ENCODE measurements at places on chromosomes 6 and 20.
A peak's percentile ranks its signal among the peaks of the same experiment; 100 is the strongest.

GRCh38 chr20:44765091-44765490 is 19.4 kb downstream of the KCNK15 start:
- DNase-seq: no peak

- DNase-seq: no peak
Measured at GRCh38 chr20:667351-668034, 8.1 kb downstream of the SCRT2 start.

GRCh38 chr20:30506100-30506499 is 751.4 kb upstream of the DEFB115 start:
- DNase-seq: no peak

DNA sequence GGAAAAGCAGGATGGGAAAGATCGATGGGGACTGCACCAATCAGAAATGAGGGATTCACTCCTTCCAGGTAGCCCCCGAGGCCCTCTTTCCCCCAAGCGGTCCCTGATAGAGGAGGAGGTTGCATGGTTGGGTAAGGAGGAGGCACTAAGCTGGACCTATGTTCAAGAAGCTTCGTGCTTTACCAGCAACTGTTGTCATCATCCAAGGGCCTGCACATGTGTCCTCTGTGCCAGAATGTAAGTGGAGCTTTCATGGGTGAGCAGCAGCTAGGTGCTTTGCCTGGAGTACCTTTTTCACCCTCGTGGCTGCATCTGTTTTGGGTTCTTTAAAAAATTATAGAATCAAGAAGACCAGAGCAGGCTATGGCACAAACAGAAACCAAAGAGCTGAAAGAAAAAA is 54.0 kb downstream of the GMPR start:
- no peak for DNase-seq

GRCh38 chr20:46551522-46552381 is 1.3 kb upstream of the OCSTAMP start:
- DNase-seq: no peak

DNA sequence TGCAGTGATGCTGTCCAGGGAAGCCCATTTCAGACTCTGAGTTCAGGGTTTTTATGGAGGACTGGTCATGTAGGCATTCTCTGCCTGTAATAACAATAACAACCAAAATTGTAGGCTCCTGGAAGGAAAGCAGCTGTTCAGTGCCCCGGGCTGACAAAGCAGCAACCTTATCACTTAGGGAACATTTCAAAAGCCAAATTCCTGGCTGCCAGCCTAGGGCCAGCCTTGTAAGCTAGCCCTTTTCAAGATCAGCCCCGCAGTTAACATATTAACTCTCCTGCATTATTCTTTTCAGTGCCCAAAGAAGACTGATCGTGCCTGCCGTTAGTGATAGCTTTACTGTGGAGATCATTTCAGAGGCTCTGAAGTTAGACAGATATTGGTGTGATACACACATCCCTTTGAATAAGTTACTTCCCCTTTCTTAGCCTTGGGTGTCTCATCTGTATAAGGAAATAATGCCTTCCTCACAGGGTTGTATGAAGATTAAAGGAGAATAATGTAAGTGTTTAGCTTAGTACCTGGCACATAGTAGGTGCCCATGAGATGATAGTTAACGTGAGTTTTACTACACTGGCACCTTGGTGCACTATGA is 44.1 kb downstream of the CTNNBL1 start:
- no peak for DNase-seq

DNA sequence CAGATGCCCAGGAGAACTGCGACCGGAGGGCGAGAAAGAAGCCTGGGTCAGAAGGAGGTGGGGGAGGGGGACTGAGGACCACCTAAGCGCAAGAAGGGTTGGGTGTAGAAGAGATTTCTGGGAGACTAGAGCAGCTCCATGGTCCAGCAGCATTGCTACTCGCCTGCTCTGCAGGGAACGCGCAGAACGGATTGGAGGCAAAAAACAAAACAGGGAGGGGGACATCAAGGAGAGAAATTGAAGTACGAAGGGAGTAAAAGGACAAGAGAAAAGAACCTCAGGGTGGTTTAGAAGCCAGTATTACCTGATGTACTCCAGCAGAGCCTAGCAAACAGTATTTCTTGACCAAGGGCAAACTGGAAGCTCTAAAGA is 537 bp upstream of the GABBR1 start:
- DNase-seq: no peak

- peak; percentile 47 for DNase-seq
Measured at GRCh38 chr20:23156170-23156841, 70.2 kb upstream of the CD93 start.

DNA sequence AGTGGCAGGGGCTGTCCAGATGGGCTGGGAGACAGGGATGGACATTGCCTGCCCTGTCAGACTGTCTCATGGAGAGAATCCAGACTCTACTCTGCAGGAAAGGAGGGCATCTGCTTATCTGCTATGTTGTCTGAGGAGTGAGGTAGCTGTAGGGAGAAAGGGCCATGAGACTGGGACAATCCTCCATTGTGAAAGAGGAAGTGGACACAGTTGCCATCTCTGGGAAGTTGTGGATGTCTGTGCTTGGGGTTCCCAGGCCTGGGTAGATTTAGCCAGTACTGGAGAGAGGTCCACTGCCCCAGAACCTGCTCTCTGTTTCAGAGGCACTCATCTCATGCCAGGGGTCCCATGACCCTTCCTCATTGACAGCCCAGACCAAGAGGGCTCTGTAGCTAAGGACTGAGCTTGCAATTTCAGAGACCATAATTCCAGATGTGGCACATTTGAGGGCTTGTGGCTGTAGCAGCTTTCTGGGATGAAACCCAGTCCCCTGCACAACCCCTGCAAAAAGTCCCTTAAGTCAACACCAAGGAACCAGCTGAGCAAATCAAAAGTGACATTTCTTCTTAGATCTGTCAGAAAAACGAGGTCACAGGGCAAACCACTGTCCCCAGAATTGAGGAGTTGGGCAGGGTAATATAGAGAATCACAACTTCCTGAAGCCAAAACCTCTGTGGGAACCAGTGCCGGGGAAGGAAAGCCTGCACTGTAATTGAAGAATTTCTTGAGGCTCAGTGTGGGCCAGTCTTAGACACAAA is 4.1 kb upstream of the SIRPG start:
- no peak for DNase-seq

DNA sequence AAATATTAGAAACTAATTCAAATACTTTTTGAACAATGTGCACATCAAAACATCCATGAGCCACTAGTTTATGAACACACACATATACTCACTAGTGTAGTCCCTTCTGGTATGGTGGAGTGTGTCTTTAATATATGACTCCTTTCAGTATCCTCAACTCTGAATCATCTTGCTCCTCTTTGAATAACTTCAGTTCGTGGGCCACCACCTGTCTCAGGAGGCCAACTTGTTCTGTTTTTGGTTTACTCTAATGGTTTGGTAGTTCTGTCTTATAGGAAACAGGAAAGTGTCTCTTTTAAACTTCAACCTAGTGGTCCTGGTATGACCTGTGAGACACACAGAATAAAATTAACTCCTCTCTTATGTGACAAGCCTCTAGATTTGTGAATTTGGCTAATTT is 55.6 kb downstream of the ZNF292 start:
- DNase-seq: no peak

DNA sequence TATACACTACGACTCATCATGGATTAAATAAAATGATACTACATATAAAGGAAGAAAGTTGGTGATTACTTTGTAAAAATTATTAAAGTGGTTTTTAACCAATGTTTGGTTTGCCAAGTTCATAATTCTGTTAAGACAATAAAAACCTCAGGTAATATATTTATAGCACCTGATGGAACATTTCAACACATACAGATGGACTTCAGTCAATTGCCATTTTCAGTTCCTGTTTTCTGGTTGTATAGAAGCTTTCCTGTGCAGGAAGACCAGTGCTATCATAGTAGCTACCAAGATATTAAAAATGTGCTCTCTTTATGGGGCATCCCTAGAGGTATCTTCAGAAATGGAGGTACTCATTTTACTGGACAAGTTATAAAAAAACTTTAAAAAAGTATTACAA is 1686.4 kb downstream of the GRIK2 start:
- DNase-seq: no peak

DNA sequence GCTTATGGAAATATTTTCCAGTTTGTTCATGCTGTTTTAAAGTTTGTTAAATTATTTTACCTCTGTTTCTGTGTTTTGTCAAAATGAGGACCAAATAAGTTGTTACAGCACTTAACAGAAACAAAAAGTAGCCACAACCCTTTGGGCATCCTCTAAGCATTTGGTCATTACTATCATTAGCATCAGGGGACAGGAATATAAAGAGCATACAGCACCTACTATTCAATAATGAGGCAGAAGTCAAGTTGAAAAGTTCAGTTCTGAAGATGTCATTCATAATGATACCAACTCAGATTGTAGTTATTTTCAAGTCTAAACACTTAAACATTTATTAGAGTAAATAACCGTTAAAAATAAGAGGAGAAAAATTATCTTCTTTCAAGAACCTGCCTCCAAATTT is 862.3 kb upstream of the FLRT3 start:
- no peak for DNase-seq

GRCh38 chr6:23305325-23305943 is 736.1 kb downstream of the HDGFL1 start:
- DNase-seq: no peak

DNA sequence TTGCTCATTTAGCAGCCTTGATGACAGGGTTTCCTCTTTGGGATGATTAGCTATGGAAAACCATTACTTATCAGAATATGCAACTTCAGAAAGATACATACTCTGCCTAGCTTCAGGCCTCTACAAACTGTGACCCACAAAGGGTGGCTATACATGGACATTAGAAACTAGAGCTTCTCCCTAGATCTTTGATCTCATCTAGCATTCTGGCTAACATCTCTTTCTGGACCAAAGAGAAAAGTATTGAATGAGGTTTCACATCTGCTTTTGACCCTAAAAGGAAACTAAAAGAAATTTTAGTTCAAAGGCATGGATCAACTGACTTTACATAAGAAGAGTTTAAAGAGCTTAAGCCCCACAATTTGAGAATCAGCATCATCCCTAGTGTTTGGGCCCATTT is 12.4 kb upstream of the HMGN3 start:
- DNase-seq: no peak

DNA sequence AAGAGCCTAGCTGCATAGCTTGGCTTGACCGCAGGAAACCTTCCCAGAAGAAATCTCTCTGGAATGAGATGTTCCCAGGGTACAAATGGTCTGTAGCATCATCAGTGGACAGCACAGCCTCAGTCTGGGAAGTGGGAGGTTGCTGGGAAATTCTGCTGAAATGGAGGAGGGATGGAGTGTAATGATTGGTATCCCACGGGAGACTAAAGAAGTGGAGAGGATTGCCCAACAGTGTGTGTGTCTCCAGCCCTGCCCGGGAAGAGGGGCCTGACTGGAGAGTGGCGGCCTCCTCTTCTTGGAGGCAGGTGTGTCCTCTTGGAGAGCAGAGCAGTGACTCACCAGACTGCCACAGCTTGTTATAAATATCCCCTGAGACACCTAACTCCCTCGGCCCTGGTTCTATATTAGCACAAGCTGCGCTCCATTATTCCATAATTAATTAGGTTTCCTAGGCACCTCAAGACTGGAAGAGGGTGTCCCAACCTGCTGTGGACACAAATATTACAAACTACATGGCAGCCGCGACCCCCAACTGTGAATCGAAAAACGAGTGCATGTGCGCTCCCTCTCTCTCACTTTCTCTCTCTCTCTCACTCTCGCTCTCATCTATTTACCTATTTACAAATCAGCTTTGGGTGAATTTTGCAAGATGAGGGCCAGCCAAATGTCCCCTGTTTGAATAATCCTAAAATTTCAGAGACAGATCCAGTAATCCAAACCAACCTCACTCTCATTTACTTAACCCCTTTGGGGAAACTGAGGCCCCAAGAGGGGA is 68.8 kb downstream of the FGD2 start:
- DNase-seq: no peak

DNA sequence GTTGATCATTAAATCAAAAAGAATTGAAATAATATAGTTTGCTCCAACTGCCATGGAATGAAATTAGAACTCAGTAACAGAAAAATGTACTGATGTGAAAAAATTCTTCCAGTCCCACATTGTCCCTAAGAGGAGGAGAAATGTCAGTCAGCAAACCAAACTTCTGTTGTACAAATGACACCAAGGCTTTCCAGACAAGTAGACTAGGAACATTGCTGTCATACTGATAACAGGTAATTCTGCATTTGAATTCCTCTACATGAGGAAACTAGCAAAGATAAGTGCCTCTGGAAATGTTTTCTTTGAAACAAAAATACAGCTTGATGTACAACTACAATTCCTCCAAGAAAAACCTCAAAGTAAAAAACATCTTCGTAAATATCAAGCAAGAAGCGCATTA is 90.2 kb downstream of the HIVEP1 start:
- no peak for DNase-seq

- DNase-seq: no peak
Measured at GRCh38 chr20:43558412-43559146, at the start of gene SGK2. Gene SGK2 (plus strand): TSS chr20:43559027. CDS start chr20:43566496, 7,469 bp downstream.

- DNase-seq: no peak
Measured at GRCh38 chr6:34295721-34296120, 46.9 kb upstream of the SMIM29 start.

GRCh38 chr6:169045486-169045885 is 208.2 kb downstream of the THBS2 start:
- DNase-seq: no peak

DNA sequence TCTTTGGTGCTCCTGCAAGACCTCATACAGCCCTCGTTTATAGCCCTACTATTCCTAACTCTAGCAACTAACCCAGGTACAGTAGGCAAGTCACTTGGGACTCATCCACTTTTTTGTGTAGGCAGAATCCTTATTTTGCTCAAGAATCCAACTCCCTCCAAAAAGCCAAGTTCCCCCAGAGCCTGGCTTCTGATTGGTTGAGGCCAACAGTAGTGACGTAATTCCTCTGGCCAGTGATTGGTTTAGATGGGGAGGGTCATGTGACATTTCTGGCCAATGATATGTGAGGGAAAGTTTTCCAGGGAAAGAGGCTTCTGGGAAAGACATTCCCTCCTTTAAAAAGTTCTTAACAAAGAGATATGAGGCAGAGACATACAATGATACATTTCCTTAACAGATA is 32.1 kb downstream of the KIAA1755 start:
- no peak for DNase-seq

DNA sequence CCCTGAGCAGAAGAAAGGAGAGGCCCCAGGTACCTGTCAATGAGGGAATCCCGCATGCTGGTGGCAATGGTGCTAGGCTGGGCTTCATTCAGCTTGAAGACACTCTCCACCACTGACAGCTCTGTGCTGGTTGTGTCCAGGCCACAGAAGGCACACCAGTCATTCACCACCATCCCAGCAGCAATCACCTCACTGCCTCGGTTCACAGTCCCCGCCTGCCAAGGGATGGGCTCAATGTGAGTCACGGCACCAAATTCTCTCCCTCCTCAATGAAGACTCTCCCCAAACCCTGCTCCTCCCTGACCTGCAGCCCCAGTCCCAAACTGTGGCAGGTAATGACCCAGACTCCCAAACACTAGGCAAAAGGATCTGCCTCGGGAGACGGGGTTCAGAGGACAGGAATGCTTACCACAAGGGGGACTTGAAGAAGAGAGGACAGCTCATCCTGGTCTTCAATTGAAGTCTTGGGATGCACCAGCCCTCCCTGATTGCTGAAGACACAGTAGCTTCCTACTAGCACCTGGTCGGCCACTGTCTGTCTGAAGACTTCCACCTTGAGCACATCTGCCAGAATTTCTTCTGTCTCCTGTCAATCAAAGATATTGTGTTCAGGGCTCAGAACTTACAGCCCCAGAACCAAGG is 1.7 kb upstream of the MMP24OS start:
- no peak for DNase-seq

- no peak for DNase-seq
Measured at GRCh38 chr6:424741-425417, 33.3 kb downstream of the IRF4 start.

Data from fibroblast of the conjunctiva (primary cell).